ENCODE measurements at places on chromosomes 7 and 10.
A peak's percentile ranks its signal among the peaks of the same experiment; 100 is the strongest.

DNA sequence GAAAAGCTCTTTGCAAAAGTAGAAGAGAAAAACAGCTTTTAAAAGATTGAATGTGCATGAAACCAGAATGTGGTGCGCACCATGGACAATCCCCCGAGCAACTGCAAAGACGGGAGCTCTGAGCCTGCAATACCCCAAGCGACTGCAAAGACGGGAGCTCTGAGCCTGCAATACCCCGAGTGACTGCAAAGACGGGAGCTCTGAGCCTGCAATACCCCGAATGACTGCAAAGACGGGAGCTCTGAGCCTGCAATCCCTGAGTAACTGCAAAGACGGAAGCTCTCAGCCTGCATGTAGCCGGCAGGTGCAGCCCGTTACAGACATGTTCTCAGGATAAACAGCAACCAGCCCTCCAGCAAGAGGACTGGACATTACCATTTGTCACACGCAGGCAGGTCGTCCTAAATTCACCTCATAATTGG, 6.2 kb downstream of the ZNF775 start:
- no peak for DNase-seq

DNA sequence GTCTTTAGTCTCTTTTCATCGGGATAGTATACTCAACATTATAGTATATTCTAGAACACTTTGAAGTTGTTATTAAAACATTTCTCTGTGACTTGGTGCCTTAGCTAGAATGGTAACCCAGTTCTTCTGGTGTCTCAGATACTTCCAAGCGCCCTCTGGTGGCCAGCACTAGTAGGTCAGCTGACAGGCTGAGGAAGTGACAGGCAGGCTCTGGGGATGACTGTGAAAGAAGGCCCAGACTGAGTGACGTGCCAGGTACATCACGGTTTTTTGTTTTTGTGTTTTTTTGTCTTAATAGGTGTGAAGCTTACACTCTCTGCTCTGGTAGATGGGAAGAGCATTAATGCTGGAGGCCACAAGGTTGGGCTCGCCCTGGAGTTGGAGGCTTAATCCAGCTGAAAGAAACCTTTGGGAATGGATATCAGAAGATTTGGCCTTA, 5.1 kb downstream of the COMTD1 start:
- peak; percentile 88 for DNase-seq

DNA sequence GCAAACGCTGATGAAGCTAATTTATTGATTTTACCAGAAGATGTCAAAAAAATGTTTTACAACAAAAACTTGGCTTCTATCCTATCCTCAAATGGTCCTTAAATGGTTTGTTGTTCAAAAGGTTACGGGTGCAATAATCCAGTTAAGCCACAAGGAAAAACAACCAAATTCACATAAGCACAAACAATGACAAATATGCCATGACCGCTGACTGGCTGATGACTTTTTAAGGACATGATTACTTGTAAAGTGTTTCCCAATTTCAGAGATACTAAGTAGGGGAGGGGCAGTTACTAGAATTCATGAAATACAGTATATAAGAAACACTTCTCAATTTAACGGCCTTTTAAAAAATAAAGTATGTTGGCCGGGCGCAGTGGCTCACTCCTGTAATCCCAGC, 28.8 kb downstream of the ABI1 start:
- DNase-seq, result no peak

GRCh38 chr10:100341953-100342626, 4.9 kb upstream of the SCD start:
- DNase-seq, result peak; percentile 15

DNA sequence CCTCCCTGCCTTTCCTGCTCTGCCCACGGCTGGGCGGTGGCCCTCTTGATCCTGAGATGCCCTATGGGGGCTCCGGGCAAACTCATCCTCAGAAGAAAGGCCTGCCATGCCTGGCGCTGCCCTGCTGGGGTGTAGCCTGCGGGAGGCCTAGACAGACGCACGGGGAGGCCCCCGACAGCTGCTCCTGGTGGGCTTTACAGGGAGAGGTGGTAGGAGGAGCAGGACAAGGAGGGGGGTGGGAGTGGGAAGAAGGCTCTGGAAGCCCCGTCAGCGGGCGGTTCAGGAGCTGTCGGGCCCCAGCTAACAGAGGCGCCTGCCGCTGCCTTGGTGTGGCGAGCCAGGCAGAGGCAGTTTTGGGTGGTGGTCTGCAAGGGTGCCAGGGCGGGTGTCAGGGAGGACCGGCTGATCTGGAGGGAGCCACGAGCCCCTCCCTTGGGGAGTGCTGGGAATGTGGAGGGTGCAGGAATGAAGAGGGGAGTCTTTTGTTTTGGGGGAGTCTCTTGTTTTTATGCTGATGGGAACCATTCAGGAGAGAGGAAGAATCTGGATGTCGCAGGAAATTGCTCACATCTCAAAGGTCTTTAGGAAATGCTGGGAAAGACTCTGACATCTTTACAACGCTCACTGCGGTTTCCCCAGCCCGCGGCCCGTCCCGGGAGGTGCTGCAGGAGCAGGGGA, 63.5 kb downstream of the CFAP46 start:
- no peak for DNase-seq

GRCh38 chr7:106987777-106988176, 56.7 kb upstream of the PRKAR2B start:
- no peak for DNase-seq

DNA sequence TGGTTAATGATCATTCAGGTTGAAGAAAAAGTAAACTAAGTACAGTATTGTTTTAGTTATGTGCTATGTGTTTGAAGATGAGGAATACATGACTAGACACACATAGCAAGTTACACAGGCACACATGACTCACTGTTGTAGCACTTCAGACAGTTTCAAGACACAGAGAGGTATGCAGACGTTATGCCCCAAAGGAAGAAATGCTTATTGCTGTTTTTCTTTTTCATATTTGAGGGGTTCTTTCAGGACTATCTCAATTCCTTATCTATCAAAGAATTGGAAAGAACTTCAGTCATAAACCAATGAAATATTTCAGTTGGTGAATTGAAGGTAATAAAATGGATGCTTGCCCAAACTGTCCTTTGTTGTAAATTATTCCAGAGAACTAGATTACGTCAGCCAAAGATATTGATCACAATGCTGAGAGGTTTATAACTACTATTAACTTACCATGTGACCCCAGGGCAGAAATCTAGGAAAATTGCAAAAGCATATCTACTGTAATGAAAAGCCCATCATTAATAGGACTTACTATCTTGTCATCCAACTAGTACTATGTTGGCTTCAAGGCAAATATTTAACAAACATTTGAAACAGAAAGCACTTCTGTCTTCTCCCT, 61.2 kb upstream of the CAPZA2 start:
- no peak for DNase-seq

- DNase-seq, result no peak
Measured at GRCh38 chr7:15446722-15447121, 115.1 kb downstream of the AGMO start.

- no peak for DNase-seq
Measured at GRCh38 chr7:23226844-23227450, 19.6 kb upstream of the GPNMB start.

GRCh38 chr10:96112531-96112930, 17.6 kb upstream of the ZNF518A start:
- no peak for DNase-seq

All from activated CD4-positive, alpha-beta T cell treated with anti-CD3 and anti-CD28 coated beads for 1 hour (primary cell).